Activated CD8-positive, alpha-beta memory T cell treated with anti-CD3 and anti-CD28 coated beads for 4 hours (primary cell): ENCODE measurements at places on chromosomes 2 and 18.
A peak's percentile ranks its signal among the peaks of the same experiment; 100 is the strongest.

DNA sequence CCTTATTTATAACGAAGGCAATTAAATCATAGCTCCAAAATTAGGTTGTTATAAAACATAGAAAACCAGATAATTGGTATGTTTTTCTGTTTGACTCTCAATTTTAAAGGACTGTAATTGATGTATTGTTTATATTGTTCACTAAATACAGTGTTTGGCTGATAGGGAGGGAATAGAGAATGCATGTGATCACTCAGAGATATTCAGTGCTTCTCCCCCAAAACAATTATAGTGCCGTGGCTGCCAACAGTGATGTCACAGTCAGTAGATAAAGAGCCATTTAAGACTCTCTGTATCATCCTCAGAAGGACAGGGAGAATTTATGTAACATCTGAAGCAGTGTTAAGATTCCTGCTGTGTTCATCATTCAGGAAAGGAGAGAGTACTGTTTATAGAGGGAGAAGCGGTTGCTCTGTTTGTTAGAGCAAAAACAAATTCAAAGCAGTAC lies 69.6 kb downstream of the PHLPP1 start:
- no peak for DNase-seq

GRCh38 chr2:134009440-134009839 lies 244.4 kb upstream of the MGAT5 start:
- no peak for DNase-seq

GRCh38 chr2:74534411-74534810 lies 4.7 kb downstream of the HTRA2 start:
- no peak for DNase-seq

GRCh38 chr2:186205254-186205911 lies 280.7 kb upstream of the ZC3H15 start:
- DNase-seq = no peak

DNA sequence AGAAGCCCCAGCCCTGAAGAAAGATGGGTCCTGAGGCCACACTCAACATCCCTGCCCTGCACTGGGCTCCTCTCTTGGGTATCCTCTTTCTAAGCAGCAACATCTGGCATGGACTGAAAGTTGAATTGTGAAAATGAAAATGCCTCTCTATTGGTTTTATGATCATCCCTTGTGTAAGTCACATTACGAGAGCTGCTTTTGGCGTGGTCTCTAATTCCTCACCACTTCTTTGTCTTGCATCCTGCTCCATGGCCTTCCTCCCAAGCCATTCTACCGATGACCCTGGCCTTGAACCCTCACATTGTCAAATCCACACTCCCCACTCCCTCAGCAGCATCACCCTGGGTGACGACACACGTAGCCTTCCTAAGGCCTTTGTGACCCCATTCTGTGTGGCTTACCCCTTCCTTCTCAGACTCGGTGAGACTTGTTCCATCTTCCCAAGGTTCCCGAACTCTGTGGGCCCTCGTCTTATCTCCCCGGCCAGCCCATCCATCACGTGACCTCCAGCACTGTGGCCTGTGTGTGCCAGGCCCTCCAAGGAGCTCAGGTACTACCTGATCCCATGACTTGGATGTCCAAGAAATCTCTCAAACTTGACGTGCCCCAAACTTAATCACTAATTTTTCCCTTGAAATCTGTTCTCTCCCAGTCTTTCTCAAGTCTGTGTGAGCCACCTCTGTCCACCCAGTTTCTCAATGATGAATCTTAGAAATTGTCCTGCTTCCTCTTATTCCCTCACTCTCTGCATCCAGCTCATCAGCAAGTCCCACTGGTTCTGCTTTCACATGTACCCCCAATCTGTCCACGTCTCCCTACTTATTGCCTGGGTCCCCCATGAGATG lies 194.7 kb upstream of the HS6ST1 start:
- no peak for DNase-seq

DNA sequence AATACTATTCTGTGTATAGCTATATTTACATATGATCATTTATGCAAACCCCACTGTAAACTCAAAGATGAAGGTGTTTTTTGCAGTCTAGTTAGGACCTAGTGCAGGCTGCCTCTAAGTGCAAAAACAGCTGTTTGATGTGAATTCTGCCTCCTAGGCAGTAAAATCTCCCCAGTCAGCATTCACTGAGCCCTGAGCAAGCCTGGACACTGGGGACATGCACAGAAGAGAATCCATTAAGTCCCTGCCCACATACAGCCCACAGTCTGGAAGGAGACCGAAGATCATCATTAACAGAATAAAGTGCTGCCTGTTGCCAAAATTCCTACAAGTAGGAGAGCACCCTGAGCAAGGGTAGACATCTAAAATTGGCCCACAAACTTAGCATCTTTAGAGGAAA lies 14.4 kb upstream of the BIN1 start:
- no peak for DNase-seq

GRCh38 chr2:237835372-237835771 lies 24.1 kb upstream of the RAMP1 start:
- DNase-seq = no peak

DNA sequence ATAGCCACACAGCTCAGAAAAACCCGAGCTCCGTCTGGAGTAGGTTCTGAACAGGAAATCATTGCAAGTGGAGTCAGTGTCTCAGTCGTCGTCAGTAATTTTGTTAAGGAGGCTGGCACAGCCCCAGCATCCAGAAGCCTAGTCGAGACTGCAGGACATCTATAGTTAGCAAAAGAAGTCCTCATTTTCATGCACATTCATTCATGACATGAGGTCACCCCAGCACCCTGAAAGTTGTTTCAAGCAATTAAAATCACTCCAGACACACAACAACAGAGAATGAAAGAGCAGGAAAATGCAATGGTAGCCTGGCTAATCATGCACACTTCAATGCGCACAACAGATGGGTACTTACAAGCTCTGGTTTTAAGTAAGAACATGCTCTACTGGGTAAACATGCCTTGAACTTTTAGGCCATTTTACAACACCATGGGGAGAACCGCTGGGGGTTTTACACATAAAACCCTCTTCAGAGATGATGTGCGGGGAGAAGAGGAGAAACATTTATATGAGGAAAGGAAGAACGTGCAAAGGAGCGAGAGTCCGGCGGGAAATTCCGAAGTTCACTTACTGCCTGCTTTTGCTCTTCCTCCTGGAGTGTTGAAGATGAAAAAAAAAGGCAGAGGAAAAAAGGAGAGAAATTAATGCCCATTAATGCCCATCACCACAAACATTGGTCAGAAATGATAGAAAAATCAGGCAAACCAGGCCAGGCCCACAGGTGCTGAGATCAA lies 77.4 kb upstream of the DNMT3A start:
- DNase-seq = no peak

GRCh38 chr2:63604666-63605065 lies 15.9 kb downstream of the MDH1 start:
- DNase-seq = no peak

- no peak for DNase-seq
Measured at GRCh38 chr18:44895176-44895798, 214.6 kb downstream of the SETBP1 start.

DNA sequence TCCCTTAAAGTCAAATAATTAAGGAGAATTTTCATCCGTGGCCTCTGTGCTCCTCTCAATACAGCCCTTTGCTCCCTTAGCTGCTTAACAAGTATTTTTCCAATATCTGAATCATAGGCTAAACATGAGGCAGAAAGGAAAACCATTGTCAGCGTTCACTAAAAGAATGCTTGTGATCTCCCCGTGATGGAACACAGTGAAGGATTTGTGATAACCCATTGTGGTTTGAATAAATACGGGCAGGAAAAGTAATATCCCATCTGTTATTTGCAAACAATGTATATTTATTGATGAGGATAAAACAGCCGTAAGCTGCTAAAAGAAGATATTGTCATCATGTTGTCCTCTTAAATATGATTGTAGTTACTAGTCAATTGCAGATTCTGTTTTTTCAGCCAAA lies 258.1 kb downstream of the NAPG start:
- no peak for DNase-seq

- DNase-seq = no peak
Measured at GRCh38 chr2:19543663-19544383, 185.4 kb upstream of the OSR1 start.

DNA sequence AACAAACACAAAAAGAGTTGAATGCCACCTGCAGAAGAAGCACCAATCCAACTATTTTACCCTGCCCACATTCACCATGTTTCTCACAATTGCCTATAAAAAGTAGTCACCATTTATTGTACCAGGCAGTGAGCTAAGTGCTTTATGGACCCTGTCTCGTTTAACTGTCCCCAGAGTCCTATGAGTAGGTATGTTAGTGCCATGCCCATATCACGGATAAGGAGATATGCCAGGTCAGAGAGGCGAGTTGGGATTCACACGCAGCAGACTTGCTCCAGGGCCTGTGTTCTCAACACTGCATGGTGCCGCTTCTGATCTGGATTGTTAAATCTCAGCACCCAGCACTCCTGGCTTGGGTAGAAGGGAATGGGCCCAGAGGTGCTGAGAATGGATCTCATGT lies 49.1 kb upstream of the CYP1B1 start:
- no peak for DNase-seq

DNA sequence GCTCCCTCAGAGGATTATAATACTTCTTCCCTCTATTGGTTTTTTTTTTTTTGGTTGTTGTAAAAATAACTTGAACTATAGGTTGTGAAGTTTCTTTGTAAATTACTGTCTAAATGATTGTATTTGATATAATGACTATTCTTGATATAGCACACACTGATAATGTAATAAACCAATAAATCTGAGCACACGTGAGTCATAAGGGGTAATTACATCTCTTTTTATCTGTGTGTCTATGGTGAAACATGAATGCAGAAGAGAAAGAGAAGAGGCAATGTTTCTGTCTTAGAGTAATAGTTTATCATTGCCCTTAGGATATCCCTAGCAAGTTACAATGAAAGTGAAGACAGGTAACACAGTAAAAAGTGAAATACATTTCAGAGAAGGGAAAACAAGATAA lies 64.1 kb upstream of the RAPGEF4 start:
- no peak for DNase-seq

DNA sequence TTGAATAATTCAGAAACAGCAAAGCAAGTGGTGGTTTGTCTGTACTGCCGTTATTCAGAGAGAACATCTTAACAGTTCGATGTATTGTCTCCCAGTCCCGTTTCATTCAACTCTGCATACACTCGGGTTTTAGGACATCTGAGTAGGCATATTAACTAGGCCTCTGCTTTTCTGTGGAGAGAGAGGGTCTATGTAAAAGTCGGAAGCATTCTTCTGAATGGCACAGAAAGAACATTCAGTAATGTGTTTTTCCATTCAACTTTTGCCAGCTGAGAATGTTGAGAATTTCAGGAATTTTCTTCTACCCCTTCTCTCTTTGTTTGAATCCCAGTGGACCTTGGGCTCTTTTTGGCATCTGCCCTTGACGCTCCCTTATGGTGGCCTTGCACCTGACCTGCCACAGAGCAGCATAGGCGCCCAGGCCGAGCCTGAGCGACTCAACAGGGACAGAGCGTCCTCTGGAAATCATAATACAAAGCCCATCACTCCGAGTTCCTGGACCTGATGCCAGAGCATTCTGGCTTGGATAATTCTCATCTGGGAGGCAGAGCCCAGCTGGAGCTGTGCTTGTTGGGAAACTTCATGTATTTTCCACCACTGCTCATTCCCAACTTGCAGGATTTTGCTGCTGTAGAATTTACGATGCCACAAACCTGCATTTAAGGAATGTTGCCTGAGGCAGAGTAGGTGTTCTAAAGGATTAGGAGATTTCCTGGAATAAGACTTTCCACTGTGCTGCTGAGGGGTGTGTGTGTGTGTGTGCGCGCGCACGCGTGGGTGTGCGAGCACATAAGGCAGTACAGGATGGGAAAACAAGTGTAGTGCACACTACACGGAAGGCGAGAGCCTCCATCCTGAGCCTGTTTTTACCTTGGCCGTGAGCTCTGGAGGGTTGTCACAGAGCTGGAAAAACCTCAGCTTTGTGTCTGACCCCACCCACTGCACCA lies 77.2 kb upstream of the TXNDC2 start:
- no peak for DNase-seq

DNA sequence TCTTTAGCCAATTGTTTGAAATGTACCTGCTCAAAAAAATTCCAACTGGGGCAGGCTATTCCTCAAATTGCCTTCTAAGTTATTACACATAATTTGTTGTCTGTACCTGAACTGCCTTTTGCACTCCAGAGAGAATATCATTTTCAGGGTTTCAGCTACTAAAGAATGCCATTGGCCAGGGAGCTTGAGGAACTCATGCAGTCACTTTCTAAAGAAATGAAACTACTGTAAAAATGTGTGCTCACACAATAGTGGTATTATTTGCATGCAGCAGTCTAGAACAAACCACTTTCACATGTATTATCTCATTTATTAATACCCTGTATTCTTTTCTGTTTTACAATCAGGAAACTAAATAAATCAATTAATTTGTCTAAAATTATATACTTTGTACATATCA lies 152.2 kb downstream of the PID1 start:
- DNase-seq = no peak

DNA sequence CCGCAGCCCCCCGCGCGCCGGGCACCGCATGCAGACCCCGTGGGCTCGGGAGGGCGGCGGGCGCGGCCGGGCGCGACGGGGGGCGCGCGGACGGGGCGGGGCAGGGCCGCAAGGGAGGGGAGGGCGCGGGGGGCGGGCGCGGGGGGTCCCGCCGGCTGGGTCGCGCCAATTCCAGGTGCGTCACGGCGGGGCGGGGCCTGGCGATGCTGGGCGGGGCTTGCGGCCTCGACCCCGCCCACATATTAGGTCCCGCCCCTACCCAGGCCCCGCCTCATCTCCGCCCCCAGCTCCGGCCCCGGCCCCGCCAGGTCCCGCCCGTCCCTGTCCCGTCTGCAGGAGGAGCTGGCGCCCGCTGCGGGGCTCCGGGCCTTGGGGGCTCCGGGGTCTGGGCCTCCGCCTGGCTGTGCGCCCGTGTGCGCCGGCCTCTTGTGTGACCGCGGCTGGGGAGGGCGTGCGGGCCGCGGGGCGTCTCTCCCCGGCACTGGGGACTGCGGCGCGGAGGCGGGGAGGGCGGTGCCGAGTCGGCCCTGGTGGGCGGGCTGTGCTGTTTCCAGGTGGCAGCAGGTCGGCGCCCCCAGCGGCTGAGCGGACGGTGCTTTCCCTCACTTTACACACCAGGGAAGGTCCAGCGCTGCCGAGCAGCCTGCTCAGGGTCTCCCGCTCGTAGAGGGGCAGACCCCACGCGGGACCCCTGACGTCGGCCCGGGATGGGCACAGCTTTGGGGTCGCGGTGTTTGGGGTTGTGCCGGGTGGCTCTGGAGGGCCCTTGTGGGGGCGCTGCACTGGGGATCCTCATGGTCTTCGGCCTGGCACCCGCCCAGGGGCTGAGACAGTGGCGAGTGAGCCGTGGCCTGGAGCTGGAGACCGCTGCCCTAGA lies 554 bp downstream of the ING5 start:
- peak; percentile 82 for DNase-seq

GRCh38 chr2:217467331-217467730 lies 535.5 kb downstream of the TNS1 start:
- DNase-seq = no peak
